ENCODE measurements at places on chromosomes 7 and 10.

GRCh38 chr7:158541346-158542010 lies 46.1 kb downstream of the PTPRN2 start:
- no peak for DNase-seq

GRCh38 chr7:11612737-11613136 lies 219.3 kb downstream of the THSD7A start:
- no peak for DNase-seq

DNA sequence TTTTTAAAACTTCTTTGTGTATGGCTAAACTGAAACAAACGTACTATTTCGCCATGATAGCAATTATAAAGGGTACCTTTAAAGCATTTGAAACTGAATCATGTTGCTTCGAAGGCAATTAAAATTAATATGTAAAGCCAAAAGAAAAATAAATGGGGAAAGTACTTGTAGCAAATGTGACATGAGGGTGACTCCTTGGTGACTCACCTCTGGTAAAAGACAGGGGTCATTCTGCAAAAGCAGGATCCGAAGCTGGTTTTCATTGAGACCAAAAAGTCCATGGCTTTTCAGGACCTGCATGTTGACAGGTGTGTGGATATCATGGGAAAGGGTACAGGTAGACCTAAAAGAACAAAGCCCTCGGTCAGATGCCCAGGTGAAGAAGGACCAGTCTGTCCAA lies 1.5 kb downstream of the ZC3HAV1L start:
- no peak for DNase-seq

DNA sequence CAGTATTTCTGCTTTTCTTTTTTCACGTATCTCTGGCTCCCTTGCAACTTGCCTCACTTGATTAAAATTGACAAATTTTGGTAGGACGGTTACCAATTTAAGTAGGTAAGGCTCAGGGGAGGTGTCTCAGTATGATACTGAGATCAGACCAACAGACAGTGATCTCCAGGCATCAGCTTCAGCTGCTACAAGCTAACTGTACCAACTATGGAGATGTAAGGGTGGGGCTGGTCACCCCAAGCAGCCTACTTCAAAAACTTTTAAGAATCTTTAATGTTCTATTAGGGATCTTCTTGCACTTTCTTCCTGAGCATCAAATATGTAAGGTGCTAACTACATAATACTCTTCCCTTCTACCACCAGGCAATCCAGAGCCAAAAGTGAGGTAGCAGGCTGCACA lies 26.9 kb downstream of the SLC35B4 start:
- DNase-seq, result no peak

- DNase-seq, result peak; percentile 43
Observed at GRCh38 chr7:36048902-36049240, 104.2 kb upstream of the EEPD1 start.

DNA sequence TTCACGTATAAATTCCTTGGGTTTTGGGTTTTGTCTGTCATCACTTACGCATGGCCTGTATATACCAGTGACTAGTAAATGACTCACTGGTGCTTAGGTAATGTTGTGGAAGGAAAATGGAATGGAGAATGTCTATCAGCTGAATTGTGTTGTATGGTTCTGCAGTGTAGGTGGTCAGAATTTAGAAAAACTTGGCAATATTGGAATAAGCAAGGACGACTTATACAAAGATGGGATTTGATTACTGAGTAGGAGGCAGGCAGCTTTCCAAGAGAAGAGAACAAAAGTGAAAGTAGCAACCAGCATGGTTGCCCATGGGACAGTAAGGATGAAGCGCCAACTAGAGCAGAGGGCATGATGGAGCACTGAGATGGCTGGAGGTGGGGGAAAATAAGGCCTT lies 168.6 kb upstream of the CSTF2T start:
- peak; percentile 78 for DNase-seq

- DNase-seq, result no peak
Observed at GRCh38 chr7:12759151-12759550, 71.7 kb downstream of the ARL4A start.

DNA sequence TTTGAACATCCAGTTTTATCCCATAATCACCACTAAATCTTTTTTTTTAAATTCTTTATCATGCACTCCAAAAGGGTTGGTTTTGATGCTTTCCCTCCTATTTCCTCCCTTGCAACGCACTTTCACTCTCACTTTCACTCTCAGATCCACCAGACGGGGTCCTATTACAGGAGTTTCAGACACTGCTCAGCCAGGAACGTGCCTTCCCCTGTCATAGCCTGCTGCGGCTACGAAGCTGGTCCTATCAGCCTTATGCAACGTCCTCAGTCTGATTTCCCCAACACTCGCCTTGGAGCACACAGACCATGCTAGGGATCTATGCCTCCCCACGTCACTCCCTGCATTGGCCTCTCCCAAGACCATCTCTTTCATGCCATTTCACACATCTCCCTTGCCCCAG lies 23.4 kb downstream of the ZPBP start:
- no peak for DNase-seq

GRCh38 chr7:146892151-146892550 lies 775.5 kb downstream of the CNTNAP2 start:
- DNase-seq, result no peak

- no peak for DNase-seq
Observed at GRCh38 chr10:43202657-43203447, 64.0 kb downstream of the RASGEF1A start.

GRCh38 chr10:6117711-6118110 lies 28.9 kb downstream of the RBM17 start:
- DNase-seq, result no peak

DNA sequence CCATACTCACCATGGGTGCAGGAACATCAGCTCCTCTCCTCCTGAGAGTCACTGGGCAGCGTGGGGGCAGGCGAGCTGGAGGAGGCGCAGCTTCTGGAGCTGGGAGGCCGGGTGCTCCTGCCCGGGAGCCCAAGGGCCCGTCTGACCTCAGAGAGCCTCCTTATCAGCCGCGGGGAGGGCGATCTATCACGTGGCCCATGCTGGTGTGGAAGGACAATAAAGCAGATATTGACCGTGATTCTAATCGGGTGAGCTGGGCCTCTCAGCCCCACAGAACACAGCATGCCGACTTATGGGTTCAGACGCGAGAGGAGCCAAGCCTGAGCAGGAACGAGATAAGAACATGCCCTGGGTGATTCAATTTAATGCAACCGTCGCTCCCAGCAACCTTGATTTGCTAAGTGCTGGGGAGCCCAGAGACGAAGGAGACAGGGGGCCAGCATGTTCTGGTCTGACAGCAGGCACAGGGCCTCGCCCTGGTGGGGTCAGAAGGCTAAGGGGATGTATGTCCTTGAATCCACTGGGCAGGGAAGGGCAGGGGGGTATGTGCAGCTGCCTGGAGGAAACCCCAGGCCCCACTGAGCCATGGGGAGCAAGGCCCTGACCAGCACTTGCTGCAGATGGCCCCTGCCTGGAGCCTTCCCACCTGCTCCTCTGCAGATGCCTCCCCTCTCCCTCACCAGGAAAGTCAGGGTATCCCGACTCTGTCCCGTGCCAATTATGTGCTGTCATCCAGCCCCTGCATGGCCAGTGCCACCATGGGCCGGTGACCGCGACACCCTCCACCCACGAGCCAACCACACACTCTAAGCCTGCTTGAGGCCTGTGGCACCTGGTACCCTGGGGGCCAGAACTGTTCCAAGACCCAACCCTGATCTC lies 95.3 kb upstream of the RET start:
- no peak for DNase-seq

DNA sequence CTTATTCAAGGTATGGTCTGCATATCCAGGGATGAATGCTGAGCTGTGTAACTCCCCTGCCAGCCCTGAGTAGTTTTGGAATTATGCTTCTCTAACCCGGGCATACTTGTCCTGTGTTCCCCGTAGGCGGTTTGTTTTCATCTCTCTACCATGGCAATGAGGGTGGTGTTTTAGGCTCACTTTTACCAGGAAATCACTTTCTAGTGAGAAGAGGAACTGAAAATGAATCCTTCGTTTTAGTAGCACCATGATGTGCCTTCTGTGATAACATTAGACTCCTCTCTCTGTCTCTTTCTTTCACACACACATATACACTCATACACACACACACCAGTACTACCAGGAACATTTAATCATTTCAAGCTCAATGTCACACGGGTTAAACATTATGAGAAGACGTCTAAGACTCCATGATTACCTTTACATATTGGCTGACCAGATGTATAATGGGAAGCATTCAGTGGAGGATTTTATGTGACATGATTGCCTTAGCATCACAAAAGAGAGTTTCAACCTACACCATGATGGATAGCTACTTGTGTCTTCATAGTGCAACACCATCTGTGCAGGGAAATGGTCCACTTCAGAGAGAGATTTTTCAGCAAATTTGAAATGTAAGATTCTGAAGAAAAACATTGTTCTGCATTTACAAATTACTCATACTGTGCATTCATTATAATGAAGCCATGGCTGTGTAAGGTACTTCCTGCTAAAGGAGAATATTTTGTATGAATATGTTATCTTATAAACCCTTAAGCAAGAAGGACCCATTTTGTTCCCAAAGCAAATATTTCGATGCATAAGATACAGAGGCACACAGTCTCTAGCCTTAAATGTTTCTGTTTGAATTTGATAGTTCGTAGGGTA lies 31.0 kb upstream of the PFKP start:
- no peak for DNase-seq

- DNase-seq, result no peak
Observed at GRCh38 chr10:103687718-103688117, 167.7 kb downstream of the SH3PXD2A start.

GRCh38 chr10:76732306-76732705 lies 905.3 kb downstream of the KCNMA1 start:
- no peak for DNase-seq

Data from fibroblast of skin of left biceps (primary cell).